Skin of body (tissue), 3 donors: ENCODE measurements at places on chromosomes 7 and 10. TPM values are rescaled to one million over a fixed set of nuclear protein-coding genes. Genes with fewer than 3 reads are reported as not detected.

DNA sequence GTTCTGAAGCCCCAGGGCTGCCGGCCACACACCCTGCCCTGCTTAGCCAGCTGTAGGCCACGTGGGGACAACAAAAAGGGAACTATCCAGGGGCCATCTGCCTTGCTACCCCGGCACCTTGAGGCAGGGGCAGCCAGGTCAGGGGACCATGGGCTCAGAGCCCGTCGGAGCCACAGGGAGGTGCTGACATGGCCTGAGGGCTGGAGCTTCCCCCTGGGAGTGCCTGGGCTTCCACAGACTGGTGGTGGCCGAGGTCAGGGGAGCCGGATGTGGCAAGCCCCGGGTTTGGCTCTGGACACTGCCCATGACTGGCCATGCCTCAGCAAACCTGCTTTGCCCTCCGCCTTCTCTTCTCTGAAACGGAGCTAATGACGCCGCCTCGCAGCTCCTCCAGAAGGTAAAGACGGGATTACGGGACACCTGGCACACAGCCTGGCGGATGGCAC, 178.5 kb downstream of the EBF3 start:
- DNase-seq: no peak

- no peak for DNase-seq
Measured at GRCh38 chr7:98556288-98556687, 60.8 kb upstream of the NPTX2 start.

- no peak for DNase-seq
Measured at GRCh38 chr7:6107924-6108323, 76.7 kb downstream of the ANKRD61 start.

DNA sequence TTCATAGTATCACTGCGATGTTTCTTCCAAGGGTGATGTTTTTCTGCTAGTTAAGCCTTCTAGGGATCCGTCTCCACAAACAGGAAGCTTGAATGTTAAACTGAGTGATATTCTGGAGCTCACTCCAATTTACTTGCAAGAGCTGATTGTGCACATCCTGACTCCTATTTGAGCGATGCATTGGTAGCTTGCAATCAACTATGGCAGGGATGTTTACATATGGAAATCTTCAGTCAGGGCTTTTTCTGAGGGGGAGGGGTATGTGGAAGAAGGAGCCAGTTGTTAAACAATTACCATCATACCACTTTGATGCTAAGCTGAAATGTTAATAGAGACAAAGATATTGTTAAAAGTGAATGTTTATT, 43.2 kb upstream of the NXPH1 start:
- DNase-seq: no peak

HMX3 gene
- total RNA-seq: not detected
